ENCODE measurements at places on chromosomes 5 and 9.
A peak's percentile ranks its signal among the peaks of the same experiment; 100 is the strongest.

DNA sequence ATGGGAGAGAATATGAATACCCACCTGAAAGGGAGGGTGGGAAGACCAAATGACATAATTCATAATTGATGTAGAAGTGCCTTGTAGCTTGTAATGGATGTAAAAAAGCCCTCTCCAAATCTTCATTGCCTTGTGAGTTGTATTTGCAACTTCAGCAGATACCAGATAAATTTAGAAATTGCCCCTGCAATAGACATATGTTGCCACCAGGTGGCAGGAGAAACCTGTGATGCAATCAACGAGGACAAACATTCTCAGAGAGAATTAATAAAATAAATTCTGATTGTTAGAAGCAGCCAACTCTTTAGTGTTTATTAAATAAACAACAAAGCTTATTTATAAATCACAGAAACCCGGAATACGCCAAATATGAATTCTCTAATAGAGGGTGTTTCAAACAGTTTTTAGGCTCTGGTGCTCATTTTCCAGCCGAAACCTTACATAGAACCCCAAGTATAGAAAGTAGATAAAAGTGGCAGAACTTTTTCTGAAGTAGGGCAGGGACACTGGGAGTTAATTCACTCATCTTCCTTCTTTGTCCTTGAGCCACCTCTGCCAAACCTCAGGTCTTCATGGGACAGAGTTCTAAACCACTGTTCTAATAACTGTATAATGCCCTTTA is 147.8 kb downstream of the TMEM38B start:
- peak; percentile 0 for DNase-seq

DNA sequence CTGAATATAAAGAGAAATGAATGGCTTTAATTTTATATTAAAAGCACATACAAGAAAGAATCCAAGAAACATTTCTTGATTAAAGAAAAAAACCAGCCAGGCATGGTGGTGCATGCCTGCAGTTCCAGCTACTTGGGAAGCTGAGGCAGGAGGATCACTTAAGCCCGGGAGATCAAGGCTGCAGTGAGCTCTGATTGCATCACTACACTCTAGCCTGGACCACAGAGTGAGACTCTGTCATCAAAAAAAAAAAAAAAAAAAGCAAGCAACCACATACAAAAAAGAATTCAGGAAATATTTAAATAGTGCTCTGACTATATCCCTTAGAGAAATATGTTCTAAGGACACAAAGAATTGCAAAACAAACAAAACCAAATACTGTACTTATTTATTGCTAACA is 2.5 kb upstream of the PLAC8L1 start:
- DNase-seq: no peak

DNA sequence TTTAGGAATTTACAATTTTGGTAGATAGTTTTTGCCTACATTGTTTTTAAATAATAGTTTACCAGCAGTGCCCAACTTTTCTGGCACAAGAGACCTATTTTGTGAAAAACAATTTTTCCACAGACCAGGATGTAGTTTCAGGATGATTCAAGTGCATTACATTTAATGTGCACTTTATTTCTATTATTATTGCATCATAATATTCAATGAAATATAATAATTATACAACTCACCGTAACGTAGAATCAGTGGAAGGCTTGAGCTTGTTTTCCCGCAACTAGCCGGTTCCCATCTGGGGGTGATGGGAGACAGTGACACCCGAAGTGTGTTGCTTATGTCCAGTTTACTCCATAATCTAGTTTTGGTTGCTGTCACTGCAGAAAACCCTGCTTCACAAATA is 3.5 kb upstream of the HNRNPA0 start:
- DNase-seq: no peak

GRCh38 chr5:157485811-157486210 is 25.8 kb downstream of the NIPAL4 start:
- DNase-seq: no peak

DNA sequence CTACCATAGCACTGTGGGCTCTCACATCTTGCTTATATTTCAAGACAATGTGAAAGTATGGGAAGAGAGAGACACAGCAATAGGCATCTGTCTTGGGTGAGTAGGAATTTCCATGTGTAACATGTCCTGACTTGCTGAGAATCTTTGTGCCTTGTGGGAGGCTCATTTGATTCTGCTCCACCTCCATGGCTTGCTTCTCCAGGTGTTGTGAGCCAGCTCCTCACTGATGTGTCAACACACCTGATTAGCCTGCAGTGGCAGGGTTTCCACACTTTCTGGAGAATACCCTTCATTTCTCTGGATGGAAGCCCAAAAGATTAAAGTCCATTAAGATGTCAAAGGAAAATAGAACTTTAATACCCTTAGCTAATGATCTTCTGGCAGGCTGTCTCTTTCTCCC is 613.6 kb downstream of the ZNF608 start:
- no peak for DNase-seq

GRCh38 chr5:160266752-160267345 is 37.5 kb downstream of the FABP6 start:
- DNase-seq: no peak

DNA sequence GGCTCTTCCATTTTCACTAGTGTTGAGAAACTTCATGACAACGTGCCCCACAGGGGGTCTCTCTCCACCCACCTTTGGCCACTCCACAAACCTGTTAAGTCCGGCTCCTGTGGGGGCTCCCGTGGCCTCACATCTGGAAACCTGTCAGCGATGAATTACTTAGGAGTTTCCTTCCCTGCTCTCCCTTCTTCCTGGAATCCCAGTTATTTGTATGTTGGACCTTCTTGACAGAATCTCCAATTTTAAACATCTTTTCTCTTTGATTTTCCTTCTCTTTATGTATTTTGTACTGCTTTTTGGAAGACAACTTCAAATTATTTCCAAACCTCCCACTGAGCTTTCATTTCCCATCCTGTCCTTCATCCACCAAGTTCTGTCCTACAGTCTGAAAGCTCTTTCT is 55.1 kb upstream of the NRARP start:
- DNase-seq: no peak

Data from AG09319 (cell line).